ENCODE measurements at places on chromosomes 5 and 9. TPM values are rescaled to one million over a fixed set of nuclear protein-coding genes. Genes with fewer than 3 reads are reported as not detected.
A peak's percentile ranks its signal among the peaks of the same experiment; 100 is the strongest.

- DNase-seq = no peak
Observed at GRCh38 chr9:107138261-107138992, 144.7 kb upstream of the RAD23B start.

DNA sequence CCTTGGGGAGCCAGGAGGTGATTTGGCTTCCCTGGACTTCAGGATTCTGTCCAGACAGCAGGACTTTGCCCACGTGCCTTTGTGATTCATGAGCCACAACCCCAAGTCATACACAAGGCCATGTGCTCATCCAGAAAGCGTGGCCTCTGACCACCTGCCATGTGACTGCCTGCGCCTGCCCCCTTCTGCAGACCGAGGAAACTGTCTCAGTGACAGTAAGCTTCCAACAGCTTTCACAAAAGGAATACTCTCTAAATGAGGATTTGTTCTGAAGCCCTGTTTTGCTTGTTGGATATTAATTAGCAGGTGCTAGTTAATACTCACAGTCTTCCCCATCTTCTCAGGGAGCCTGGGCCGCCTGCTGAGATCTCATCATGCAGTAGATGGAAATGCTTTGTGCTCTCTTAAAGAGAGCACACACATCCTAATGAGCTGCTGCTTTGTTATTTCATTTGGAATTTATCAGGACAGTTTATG lies 36.9 kb upstream of the ANGPTL2 start:
- DNase-seq = peak; percentile 94

- no peak for DNase-seq
Observed at GRCh38 chr5:51466214-51466613, 83.0 kb downstream of the ISL1 start.

DNA sequence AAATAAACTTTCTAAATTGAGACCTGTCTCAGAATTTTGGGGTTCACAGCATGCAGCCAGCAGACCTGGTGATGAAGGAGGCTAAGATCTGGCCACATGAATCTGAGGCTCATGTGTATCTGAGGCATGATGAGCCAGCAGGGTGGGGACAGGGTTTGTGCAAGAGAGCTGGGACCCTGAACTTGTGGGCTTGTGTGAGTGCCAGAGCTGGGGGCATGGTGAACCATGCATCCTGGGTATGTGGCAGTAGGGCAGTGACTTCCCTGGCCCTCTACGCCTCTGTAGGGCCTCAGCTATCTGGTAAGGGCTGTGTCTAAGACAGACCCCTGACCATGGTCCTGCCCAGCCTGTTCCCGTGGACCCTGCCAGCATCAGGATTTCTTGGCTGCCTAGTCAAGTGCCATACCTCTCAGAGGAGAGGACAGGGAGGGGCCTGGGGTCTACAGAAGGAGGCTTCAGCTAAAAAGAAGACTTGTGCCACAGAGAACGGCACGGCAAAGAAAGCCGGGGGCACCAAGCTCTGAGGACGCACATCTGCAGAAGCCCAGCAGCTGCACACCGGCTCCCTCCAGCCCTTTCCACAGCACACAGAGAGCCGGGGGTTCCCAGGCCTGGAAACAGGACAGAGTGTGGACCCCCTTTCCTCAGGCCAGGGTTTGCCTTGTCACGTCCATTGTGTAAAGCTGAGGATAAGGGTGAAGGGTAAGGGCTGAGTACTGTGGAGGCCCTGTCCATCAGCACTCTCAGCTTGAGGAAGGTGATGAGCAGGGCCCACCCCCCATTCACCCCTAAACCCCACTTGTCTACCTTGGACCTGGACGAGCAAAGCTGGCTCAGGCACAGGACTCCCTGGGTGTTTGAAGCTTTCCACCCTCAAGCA lies 130.1 kb downstream of the MRPL36 start:
- DNase-seq = no peak

The NTRK2 gene
- not detected for total RNA-seq
